ENCODE measurements at places on chromosomes 11 and 22.

GRCh38 chr11:819943-820649 is 1.4 kb downstream of the PNPLA2 start:
- peak; percentile 94 for DNase-seq

DNA sequence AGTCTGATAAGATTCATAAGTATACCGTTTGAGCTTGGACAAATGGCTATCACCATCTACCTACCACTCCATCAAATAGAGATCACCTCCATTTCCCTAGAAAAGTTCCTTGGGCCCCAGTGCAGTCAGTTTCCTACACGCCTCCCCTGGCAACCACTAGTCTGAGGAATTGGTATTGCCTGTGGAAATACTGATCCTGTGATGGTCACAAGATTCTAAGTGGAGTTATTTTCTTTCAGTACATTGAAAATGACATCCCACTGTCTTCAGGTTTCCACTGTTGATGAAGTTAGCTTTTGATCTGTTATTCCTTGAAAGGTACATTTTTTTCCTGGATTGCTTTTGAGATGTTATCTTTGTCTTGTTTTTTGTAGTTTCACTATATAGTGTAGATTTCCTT is 4.6 kb upstream of the ACCSL start:
- no peak for DNase-seq

DNA sequence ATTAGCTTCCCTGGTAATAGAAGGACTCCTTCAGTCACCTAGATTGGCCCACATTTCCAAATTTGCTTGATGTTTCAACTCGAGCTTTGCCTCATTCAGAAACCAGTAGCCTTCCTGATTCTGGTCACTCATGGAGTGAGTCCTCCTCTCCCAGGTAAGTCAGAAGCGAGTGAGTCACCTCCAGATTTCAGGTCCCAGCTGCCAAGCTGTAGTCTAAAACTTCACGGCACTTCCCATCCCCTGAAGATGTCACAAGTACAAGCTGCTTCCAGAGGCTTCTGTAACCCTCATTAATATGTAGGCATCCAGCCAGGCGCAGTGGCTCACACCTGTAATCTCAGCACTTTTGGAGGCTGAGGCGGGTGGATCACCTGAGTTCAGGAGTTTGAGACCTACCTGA is 23.5 kb downstream of the ARHGAP8 start:
- no peak for DNase-seq

DNA sequence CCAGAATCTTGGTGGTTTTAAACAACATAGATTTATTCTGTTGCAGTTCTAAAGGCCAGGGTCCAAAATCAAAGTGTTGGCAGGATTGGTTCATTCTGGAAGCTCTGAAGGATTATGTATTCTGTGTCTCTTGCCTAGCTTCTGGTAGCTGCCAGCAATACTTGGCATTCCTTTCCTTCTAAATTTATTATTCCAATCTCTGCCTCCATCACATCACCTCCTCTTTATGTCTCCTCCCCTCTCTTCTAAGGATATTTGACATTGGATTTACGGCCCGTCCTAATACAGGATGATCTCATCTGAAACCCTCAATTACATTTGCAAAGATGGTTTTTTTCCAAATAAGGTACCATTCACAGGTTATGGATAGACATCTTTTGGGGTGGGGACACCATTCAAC is 186.5 kb downstream of the SBF2 start:
- DNase-seq, result no peak

GRCh38 chr11:114169321-114169749 is 109.8 kb downstream of the ZBTB16 start:
- no peak for DNase-seq

GRCh38 chr22:30728826-30729225 is 34.2 kb downstream of the OSBP2 start:
- DNase-seq, result no peak

DNA sequence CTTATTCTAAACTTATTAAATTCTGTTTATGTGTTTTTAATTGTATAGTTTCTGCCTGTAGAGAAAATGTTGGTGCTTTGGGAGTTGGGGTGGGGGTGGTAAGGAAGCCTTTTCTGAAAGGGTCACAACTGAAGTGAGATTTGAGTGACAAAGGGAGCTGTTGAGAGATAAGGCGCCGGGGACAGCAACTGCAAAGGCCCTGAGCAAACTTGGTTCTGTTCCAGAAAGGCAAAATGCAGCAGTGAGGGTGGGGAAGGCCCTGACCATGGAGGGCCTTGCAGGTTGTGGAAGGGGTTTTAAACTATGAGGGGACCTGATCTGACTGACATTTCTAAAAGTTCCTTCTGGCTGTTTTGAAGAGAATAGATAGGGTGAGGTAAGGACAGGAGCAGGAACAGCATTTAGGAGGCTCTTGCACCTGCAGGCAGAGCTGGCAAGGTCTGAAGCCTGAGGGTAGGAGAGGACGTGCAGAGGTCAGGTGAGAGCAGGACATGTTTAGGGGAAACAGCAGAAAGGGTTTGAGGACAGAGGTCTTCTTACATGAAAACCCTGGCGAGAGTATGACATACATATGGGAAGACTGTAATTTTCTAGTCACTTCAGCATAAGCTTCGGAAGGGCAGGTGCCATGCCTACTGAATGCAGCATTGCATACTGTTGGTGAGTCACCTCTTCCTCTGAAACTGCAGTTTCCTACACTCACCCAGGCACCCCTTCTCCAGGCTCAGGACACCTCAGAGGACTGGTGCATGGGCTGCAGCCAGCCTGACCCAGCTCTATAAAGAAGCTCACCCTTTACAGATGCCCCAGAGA is 190.7 kb downstream of the SNX19 start:
- DNase-seq, result no peak

GRCh38 chr11:13310443-13310842 is 32.9 kb downstream of the BMAL1 start:
- DNase-seq, result no peak

- peak; percentile 47 for DNase-seq
Measured at GRCh38 chr22:50209893-50210292, 9.1 kb downstream of the SELENOO start.

Measured in HepG2 (cell line).